ENCODE measurements at places on chromosomes 7 and 10.
A peak's percentile ranks its signal among the peaks of the same experiment; 100 is the strongest.

GRCh38 chr7:73599916-73600315, 21.5 kb upstream of the TBL2 start:
- DNase-seq, result no peak

DNA sequence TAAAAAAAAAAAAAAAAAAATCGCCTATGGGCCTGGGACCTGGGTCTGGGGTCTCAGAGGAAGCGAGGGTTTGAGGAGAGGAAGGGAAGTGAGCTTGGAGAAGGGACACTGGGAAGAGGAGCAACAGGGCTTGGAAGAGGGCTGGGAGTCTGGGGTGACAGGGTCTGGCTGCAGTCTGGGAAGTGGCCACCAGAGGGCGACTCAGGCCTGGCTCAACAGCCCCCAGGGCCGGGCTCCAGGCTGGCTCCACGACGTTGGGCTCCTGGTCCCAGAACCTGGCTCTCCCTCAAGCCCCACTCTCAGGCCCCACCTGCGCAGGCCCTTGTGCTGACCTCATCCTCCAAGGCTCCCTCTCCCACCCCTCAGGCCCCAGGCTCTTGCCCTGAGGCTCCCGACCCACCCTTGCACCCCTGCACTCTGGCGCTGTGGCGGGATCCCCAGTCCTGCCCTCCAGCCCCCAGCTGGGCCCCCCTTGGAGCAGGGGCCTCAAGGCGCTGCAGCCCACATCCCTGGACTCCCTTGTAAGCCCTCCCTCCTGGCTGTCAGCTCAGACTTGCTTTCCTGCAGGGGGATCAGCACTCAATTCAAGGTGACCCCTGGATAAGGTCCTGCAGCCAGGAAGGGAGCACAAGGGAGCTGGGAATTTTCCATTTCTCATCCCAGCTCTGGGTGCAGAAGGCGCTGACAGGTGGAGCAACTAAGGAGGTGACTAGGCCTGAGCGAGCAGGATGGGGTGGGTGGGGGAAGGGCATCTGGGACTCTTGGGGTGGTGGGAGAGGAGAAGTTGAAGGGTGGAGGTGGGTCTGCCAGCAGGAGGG, 5.4 kb upstream of the SPACDR start:
- peak; percentile 83 for DNase-seq

- no peak for DNase-seq
Measured at GRCh38 chr10:18059826-18060559, 80.2 kb upstream of the CACNB2 start.

DNA sequence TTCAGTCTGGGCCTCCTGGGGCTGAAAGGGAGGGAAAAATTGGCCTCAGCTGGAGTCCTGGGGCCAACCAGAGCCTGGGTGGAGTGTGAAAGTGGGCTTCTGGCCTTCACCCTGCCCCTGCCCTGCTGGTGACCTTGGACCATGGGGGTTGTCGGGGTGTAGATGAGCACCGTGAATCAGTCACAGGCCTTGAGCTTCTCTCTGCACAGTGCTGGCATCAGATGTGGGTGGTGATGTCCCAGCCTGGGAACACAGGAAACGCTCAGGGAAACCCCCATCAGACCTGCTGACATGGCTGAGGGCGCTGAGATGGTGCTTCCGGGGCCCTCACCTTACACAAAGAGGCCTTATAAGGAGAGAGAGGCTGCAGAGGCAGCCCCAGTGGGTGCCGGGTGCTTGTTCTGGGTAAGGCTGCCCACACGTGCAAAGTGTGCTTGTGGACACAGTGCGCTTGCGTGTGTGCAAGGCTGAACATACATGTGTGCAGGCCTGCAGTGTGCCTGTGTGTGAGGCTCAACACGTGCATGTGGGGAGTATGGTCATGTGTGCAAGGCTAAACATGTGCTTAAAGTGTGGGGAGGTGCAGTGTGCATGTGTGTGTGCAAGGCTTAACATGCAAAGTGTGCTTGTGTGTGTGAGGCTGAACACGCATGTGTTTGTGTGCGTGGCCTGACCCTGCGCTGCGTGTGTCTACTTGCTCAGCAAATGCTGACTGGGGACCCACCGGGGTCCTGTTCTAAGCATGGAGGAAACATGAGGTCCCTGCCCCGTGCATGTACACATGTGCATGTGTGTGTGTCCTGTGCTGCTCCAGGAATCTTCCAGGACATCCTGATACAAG, 6.5 kb downstream of the ARPC1B start:
- no peak for DNase-seq

GRCh38 chr10:56771343-56771742, 410.3 kb upstream of the ZWINT start:
- DNase-seq, result no peak

DNA sequence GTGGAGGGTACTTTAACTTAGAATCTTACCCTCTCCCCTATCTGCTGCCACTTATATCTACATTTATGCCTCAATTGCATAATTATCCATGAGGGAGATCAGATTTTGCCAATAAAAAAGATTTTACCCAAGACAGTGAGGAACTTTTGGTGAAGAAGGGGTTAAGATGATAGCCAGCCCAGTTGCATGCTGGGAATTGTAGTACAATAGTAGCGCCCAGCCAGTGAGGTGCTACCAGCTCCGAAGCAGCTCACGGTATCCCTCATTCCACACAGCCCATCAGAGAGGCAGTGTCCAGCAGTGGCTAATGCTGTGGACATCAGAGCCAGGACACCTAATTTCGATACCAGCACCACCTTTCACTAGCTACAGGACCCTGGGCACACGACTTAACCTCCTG, 5.9 kb upstream of the LGI1 start:
- peak; percentile 27 for DNase-seq

- no peak for DNase-seq
Measured at GRCh38 chr10:29533046-29533445, 101.7 kb downstream of the SVIL start.

DNA sequence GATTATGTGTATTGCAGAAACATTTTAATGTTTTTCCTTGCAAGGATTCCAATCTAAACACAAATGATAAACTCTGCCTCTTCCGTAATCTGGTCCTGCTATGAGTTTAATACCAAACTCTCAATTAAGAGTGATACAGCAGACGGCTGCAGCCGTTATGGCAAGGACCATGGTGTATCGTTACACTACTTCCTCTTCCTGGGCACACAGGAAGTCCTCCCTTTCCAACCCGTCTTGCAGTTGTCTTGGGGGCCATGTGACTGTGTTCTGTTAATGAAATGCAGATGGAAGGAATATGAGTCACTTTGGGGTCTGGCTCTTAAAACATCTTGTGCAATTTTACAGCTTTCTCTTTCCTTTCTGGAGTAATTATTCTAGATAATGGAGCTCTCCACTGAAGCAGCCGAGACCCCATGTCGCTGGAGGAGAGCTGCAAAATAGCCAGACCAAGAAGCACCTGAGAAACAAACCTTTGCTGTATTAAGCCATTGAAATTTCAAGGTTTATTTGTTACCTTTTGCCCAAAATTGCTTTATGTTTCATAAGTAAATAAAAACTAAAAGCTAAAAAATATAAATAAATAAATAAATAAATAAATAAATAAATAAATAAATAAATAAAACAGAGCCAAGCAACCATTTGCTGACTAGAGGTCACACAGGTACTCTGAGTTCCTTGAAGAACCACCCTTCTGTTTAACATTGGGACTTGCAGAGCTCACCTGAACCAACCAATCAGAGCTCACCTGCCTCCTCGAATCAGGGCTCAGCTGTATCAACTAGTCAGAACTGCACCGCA, 74.7 kb downstream of the FRMPD2 start:
- no peak for DNase-seq
